ENCODE measurements at places on chromosomes 2 and 18.

GRCh38 chr2:74834792-74835755 lies 1.1 kb downstream of the HK2 start:
- H3K4me1 ChIP-seq: peaks cover 65% of the 10 kb centered on the region
- DNase-seq: peak; percentile 77
- H3K27me3 ChIP-seq: peaks cover 4% of the 10 kb centered on the region
- peak overlapping the region; percentile 94 for H3K4me3 ChIP-seq

- H3K27me3 ChIP-seq: no peaks in the 10 kb centered on the region
- no peak overlapping the region for H3K27ac ChIP-seq
- H3K4me3 ChIP-seq: no peak overlapping the region
- DNase-seq: no peak
These were observed 256.1 kb downstream of the ZNF385B start for GRCh38 chr2:179605341-179605740.

DNA sequence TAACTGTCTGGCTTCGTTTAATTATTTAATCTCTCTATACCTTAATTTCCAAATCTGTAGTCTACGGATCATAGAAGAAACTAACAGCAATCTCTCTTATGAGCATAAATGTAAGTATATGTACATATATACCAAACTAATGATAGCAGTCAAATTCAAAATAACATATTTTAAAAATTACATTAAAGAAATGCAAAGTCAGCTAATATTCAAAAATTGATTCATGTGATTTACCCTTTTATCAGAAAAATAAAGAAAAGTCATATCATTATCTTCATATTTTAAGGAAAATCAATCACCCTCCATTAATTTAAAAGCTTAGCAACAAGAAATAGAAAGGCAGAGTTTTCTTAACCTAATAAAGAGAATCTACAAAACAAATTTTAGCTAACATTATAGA lies 575.9 kb downstream of the IRS1 start:
- H3K36me3 ChIP-seq: no peaks in the 10 kb centered on the region
- H3K27me3 ChIP-seq: peaks cover 4% of the 10 kb centered on the region
- H3K27ac ChIP-seq: no peak overlapping the region
- H3K4me3 ChIP-seq: no peak overlapping the region
- H3K4me1 ChIP-seq: no peaks in the 10 kb centered on the region

- no peak overlapping the region for H3K4me3 ChIP-seq
- no peaks in the 10 kb centered on the region for H3K27me3 ChIP-seq
- no peaks in the 10 kb centered on the region for H3K4me1 ChIP-seq
- DNase-seq: no peak
These were observed 50.6 kb upstream of the FMNL2 start for GRCh38 chr2:152284398-152284797.

- H3K36me3 ChIP-seq: peaks cover 56% of the 10 kb centered on the region
- H3K4me3 ChIP-seq: no peak overlapping the region
- peaks cover 74% of the 10 kb centered on the region for H3K4me1 ChIP-seq
- no peak overlapping the region for H3K27ac ChIP-seq
- H3K27me3 ChIP-seq: no peaks in the 10 kb centered on the region
These were observed 331.0 kb downstream of the PARD3B start for GRCh38 chr2:204876311-204876710.
